ELF-1 (cell line): ENCODE measurements at places on chromosomes 2 and 18.
A peak's percentile ranks its signal among the peaks of the same experiment; 100 is the strongest.

DNA sequence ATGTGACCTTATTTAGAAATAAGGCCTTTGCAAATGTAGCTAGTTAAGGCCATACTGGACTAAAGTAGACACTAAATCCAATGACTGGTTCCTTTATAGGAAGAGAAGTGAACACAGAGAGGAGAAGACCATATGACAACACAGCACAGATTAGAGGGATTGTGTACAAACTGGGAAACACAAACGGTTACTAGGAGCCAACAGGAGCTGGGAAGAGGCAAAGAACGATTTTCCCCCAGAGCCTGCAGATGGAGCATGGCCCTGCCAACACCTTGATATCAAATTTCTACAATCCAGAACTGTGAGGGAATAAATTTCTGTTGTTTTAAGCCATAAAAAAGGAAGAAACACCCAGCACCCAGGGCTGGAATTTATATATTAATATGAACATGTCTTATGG, 38.7 kb upstream of the COL5A2 start:
- DNase-seq: no peak

DNA sequence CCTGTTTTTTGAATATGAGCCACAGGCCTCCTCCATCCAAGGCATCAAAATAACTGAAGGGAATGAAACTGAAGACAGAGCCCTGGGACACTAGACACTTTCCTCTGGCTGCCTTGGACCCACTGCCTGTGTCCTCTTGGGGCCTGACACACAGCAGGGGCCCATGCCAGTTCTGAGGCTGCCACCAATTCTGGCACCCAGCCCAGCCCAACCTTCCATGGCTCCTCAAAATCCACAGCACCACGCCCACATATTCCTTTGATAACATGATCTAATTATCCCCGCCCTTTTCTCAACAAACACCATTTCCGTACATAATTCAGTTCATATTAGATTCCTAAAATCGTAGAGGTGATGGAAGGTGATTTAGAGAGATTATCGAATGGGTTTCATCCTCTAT, 64.2 kb downstream of the EMX1 start:
- DNase-seq: no peak

DNA sequence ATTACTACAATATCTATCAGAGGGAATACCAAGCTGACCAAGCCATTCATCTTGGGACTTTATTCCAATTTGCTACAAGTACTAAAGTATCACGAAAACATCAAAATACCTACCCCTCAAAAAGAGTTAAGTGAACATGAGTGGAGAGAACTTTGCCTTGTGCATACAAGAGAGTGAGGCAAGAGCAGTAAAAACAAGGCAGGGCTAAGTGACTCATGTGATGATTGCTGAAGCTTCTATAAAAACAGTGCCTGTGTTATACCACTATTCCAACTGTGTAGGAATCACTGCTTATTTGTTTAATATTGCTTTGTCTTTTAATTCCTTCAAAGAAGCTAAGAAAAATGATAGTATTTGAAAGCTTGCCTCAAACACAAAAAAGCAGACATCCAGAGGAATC, 61.2 kb downstream of the FARSB start:
- no peak for DNase-seq

GRCh38 chr2:4338345-4338744, 635.0 kb downstream of the DCDC2C start:
- DNase-seq: no peak

DNA sequence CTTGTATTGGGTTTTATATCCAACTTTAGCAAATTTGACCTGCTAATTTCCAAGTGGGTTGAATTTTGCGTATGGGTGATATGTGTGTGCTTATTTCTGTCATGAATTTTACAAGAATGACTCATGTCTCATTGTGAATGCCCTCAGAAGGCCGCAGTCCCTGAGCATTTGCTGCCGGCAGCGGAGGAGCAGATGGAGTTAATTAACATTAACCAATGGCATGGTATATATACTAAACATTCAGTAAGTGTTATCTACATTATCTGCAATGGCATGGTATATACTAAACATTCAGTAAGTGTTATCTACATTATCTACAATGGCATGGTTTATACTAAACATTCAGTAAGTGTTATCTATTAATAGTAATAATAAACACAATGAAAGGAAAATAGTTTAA, 90.1 kb downstream of the DOK6 start:
- DNase-seq: no peak

- DNase-seq: no peak
These were observed 25.1 kb downstream of the GPR35 start for GRCh38 chr2:240650254-240650965.

DNA sequence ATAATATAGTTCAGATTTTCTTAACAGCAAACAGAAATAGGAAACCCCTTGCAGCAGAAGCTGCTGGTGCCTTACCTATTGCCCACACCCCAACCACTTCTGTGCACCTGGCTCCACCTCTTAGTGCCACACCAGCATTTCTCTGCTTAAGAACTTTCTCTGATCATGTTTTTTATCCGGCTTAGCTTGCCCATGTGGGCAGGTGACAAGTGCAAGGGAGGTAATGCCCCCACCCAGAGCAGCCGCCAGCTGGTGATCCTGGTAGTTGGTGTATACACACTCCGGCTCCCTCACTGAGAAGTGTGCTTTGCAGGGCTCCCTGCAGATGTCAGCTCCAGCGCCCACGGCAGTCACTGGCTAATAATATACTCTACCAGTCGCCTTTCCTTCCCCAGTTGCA, 126.3 kb downstream of the ALPK2 start:
- DNase-seq: no peak

DNA sequence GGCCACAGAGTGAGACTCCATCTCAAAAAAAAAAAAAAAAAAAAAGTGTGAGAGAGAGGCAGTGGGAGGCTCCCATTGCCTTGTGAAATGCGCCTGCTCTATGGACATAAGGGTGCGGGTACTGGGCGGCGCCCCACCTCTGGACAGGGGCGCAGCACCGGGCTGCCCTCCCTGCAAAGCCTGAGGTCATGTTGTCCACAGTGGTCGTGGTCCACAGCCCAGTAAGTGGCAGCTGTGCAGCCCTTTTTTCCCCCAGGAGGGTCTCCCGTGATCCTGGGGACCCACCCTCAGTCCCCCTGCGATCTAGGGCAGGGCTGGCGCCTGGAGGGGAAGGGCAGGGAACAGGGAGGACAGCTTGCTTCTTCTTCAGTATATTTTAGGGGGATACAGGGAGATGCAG, 37.8 kb downstream of the LPIN1 start:
- no peak for DNase-seq

- no peak for DNase-seq
These were observed 20.5 kb downstream of the PDIA6 start for GRCh38 chr2:10792001-10792634.

- DNase-seq: peak; percentile 32
These were observed 339.4 kb downstream of the CMPK2 start for GRCh38 chr2:6526093-6526824.

GRCh38 chr18:56388571-56388970, 249.8 kb downstream of the TXNL1 start:
- DNase-seq: no peak

DNA sequence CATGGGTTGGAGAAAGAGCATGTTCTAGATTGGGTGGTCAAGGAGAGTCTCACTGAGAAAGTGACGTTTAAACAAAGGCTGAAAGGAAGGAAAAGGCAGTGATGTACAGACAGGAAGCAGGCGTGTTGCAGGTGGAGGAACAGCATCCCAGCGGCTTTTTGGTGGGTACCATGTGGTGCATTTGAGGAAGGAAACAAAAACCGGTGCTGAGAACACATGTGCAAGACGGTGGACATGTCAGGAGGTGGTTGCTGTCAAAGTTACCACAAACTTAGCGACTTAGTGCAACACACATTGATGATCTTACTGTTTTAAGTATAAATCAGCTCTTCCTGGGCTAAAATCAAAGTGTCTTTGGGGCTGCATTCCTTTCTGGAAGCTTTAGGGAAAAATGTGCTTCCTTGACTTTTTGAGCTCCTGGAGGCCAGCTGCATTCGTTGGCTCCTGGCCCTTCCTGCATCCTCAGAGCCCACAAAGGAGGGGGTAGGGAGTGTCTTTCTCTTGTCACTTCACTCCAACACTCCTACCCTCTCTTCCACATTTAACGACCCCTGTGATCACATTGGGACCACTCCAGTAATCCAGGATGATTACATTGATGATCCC, 380.6 kb downstream of the FBXO15 start:
- no peak for DNase-seq

- no peak for DNase-seq
These were observed 36.6 kb upstream of the ASB1 start for GRCh38 chr2:238389988-238390589.

DNA sequence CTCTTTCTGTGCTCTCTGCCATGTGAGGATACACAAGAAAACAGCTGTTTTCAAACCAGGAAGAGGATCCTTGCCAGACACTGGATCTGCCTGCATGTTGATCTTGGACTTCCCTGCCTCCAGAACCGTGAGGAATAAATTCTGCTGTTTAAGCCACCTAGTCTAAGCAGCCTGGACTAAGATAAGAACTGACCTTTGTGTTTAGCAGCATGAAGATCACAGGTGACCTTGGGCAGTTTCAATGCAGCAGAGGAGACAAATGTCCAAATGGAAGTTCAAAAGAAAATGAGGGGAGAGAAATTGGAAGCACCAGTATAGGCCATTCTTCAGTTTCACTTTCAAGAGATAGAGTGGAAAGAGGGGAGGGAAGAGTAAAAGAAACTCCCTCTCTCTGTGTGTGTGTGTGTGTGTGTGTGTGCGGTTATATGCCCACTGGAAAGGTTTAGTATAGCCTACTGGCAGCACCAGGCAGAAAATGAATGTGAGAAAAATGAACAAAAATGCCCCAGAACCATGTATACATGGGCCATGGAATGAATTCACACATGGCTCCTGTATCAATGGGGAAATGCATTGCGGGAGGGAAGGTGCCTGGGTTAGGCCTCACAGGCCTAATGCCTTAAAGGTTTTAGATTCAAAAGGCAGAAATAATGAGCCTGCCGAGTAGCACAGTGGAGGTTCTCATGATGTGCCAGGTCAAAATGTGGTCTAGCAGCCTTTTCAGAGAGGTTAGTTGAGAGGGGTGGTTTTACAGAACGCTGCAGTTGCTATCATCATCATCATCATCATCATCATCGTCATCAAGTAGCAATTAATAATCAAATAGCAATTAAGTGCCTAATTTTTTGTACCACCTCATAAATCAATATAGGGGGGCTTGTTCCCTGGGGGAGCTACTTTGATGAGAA, 1.1 kb upstream of the CERS6 start:
- DNase-seq: no peak

DNA sequence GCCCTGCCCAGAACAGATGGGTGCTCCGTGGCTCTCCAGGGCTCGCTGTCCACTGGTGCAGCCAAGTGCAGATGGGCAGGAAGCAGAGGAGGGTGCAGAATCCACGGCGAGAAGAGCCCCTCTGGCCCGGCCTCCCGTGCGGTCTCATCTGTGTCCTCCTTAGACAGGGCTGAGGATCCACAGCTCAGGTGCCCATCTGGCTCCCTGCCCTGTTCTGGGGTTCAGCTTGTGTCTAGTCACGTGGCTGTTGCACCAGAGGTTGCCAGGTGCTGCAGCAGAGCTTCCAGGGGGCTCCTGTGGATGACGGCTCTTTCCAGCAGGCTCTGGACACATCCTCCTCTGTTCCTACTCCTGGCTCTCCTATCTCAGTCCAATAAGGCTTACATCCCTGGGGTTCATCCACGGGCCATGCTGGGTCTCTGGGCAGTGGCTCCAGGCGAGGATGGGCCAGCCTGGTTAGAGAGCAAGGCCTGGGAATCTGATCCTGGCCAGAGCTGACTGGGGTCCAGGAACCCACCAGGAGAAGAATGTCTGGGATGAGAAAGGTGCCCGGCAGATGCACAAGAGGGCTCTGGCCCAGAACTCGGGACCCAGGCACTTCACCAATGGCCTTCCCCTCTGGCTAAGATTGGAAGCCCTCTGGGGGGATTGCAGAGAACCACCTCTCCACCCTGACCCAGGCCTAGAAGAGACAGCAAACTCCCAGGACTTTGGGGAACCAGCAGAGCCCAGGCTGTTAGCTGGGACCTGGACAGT, 116.3 kb upstream of the ID2 start:
- no peak for DNase-seq

DNA sequence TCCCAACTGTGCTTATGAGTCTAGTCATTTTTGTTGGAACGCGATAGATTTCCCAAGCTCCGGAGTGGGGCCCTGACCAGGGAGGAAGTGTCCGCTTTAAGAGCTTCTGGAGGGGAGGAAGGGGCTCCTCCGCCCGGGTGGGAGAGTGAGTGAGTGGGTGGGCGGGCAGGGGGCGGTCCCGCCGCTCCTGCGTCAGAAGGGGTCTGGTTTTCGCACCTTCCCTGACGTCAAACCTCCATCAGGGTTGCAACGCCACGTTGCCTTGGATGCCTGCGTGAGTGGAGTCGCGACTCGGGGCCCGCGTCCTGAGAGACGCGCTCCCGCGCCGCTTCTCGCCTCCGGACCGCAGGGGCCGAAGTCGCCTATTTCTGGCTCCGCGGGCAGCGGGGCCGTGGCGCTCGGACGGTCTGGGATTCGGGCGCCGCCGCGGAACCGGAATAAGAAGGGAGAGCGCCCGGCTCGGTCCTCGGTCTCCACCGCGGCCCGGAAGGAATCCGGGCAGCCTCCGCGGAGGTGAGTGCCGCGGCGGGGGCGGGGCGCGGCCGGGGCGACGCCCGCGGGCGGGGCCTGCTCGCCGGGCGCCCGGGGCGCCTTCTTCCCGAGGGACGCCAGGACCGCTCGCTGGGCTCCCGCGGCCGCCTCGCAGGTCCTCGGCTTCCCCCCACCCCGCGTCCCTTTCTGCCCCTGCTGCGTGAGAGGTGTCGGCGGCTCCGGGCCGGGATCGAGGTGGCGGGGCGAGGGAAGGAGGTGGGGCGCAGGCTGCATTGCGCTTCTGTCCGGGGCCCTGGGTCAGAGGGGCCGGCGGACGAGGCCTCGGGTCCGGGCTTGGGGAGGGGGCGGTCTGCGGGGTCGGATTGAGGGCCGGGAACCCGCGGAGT, at the start of gene ZDBF2:
Gene ZDBF2, plus strand, starts transcription at position 230 of the 878 bp plus-strand sequence. CDS start 7,187 bp downstream, outside the sequence.
- peak; percentile 87 for DNase-seq

GRCh38 chr2:218721934-218722333, 11.3 kb downstream of the TTLL4 start:
- no peak for DNase-seq

DNA sequence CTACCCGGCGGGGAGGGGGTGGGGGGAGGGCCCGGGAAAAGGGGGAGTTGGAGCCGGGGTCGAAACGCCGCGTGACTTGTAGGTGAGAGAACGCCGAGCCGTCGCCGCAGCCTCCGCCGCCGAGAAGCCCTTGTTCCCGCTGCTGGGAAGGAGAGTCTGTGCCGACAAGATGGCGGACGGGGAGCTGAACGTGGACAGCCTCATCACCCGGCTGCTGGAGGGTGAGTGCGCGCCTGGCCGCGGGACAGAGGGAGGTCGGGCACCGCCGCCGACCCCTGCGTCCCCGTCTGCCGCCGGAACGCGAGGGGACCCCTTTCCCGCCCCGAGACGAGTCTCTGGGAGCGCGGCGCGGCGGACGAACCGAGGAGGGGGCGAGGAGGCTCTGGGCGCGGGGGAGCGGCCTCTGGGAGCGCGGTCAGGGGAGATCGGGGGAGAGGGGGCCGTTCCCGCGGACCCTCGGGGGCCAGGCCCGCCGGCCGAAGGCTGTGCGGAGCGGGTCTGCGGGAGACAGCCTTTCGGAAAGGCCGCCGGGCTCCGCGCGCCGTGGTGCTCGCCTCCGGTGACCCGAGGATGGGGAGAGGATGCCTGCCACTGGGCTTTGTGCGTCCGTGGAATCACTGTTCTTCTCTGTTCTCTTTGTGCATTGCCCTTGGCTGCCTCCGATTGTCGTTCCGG, 463 bp downstream of the PPP1CB start:
- DNase-seq: no peak
